ENCODE measurements at places on chromosomes 4 and X.

DNA sequence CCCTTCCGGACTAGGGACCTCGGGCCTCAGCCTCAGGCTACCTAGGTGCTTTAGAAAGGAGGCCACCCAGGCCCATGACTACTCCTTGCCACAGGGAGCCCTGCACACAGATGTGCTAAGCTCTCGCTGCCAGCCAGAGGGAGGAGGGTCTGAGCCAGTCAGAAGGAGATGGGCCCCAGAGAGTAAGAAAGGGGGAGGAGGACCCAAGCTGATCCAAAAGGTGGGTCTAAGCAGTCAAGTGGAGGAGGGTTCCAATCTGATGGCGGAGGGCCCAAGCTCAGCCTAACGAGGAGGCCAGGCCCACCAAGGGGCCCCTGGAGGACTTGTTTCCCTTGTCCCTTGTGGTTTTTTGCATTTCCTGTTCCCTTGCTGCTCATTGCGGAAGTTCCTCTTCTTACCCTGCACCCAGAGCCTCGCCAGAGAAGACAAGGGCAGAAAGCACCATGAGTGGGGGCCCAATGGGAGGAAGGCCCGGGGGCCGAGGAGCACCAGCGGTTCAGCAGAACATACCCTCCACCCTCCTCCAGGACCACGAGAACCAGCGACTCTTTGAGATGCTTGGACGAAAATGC is at the start of gene WAS:
Gene WAS, plus strand, starts transcription at position 389 of the 572 bp plus-strand sequence. Its CDS starts 55 bp downstream, at position 444.
- DNase-seq = no peak

GRCh38 chrX:123303429-123303828 is 119.4 kb downstream of the GRIA3 start:
- DNase-seq = no peak

- no peak for DNase-seq
Observed at GRCh38 chr4:84753321-84753972, 170.5 kb downstream of the CDS1 start.

GRCh38 chrX:576904-577560 is 53.6 kb upstream of the SHOX start:
- DNase-seq = no peak

DNA sequence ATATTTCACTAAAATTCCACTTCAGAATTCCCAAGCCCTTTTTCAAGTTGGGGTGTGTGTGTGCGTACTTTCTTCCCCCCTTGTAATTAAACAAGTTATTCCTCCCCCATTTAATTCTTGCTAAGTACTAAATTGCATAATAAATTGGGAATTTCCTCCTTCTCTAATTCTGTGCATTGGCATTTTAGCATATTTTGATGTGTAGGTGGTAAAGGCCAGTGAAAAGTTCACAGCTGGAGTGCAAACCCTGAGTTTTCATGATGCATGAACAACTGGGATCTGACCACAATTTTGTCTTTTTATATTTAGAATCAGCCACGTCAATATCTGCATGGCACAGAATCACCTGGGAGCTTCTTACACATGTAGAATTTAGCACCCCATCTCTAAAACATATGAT is 18.5 kb downstream of the ANXA3 start:
- DNase-seq = no peak

DNA sequence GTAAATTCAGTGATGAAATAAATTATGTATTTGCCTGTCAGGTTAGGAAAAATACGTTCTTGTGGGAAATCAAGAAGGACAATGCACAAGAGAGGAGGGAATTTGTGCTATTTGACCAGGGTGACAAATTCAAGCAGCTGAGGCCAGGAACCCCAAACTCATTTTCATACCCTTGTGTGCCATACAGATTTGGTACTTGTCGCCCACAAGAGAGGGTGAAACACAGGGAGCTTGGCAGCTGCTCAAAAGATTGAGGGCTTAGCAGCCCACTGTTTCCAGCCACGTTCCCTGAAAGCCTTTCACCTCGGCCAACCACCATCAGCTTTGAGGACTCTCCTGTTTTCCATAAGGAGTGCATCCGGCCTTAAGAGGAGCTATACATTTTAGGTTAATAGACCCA is 111.2 kb downstream of the COL25A1 start:
- no peak for DNase-seq

- DNase-seq = no peak
Observed at GRCh38 chr4:145154573-145154972, 25.8 kb downstream of the OTUD4 start.

- no peak for DNase-seq
Observed at GRCh38 chr4:40825014-40825838, 75.5 kb downstream of the NSUN7 start.

DNA sequence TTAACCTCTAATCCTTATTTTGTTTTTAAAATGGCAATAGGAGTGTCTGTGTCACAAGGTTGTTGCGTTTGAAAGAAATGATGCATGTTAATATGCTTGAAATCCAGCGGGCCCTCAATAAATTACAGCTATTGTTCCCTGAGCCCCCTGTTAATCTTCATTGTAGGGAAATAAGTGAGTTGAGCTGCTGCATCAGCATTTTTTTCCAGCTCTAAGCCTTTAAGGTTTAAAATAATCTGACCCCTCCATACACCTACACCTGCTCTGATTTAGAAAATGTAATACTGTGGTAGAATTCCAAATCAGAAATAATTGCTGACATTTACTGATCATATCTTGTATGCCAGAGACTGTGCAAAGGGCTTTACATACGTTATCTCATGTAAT is 2.6 kb upstream of the MSMO1 start:
- DNase-seq = no peak

- DNase-seq = no peak
Observed at GRCh38 chr4:128471576-128471975, 184.0 kb upstream of the PGRMC2 start.

- no peak for DNase-seq
Observed at GRCh38 chr4:29153642-29154041, 1566.5 kb upstream of the PCDH7 start.

GRCh38 chr4:62804075-62804474 is 1603.9 kb downstream of the ADGRL3 start:
- DNase-seq = no peak

- DNase-seq = no peak
Observed at GRCh38 chrX:30653415-30654131, at the start of gene GK. Gene GK (plus strand): TSS chrX:30653423. CDS start chrX:30653538, 115 bp downstream.

DNA sequence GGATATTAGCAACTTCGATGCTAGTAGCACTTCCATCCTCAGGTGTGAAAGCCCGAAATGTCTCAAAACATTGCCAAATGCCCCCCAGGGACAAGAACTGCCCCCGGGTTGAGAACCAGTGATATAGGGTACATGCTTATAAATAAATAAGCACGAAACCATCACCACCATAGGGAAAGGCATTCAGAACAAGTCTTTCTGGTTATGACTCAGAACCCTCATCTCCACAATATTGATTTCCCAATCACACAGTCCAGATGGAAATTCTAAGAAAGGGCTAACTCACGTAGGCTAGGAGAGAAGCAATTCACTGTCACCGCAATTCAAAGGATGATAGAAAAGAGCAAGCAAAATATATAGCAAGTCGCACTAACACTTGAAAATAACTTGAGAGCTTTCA is 84.8 kb downstream of the ANOS1 start:
- DNase-seq = no peak

DNA sequence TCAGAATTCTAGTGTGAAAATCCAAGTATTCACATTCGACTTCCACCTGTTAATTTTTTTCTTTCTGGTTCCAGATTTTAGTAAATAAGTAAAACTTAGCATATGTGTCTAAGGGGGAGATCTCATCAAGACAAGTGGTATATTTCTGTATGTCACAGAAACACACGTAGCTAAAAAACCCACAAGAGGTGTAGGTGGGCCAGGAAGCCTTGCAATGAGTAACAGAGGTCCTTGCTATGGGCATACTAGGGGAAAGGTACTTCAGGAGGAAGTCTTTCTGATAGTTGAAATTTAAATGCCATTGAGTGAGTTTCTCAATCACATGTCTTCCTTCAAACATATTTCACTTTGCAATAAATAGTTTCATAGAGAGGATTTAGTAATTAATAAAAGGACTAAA is 315.8 kb downstream of the MID1IP1 start:
- no peak for DNase-seq

DNA sequence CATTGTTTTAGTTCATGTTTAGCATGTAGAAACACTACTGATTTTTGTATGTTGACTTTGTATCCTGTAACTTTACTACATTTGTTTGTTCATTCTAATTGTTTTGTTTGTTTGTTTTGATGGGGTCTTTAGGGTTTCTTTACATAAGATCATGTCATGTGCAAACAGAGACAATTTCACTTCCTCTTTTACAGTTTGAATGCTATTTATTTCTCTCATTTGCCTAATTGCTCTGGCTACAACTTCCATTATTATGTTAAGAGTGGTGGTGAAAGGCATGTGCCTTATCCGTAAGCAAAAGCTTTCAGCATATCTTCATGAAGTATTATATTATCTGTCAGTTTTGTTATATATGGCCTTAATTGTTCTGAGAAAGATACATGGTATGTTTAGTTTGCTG is 571.1 kb downstream of the PCDH7 start:
- DNase-seq = no peak

All from activated CD4-positive, alpha-beta T cell treated with anti-CD3 and anti-CD28 coated beads for 24 hours (primary cell).